ENCODE measurements at places on chromosomes 1 and 21.

- no peak for DNase-seq
Measured at GRCh38 chr1:228317411-228317828, 89.2 kb downstream of the TRIM11 start.

DNA sequence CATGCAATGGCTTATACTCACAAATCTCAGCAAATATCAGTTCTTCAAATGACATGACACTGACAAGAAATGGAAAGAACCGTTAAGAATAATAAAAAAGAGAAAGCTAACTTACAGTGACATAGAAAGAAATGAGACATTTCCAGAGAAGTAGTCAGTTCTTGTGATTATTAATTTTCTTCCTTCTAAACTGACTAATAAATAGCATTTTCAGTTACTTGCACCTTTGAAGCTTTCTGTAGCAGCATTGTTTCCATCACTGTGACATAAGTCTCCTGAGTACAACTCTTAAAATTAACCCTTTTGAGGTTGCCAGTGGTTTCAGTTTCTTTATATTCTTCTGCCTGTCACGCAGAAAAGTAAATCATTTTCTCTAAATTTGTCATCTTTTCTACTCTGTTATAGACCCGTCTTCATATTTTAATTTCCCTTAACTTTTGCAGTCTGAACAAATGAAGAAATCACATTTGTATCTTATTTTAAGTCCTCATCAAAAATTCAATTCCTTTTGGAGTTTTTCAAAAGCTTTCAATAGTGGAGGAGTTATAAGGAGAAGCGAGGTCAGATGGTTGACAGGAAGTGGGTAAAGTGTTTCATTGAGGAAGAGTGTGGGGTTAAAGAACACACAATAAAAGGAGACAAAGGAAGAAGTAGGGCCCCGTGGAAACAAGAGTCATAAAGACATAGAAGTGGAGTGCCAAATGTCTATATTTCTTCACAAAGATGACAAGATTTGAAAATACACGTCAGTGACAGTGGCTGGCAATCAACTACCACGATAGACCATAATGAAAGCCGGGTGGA lies 57.9 kb upstream of the S1PR1 start:
- DNase-seq: no peak

DNA sequence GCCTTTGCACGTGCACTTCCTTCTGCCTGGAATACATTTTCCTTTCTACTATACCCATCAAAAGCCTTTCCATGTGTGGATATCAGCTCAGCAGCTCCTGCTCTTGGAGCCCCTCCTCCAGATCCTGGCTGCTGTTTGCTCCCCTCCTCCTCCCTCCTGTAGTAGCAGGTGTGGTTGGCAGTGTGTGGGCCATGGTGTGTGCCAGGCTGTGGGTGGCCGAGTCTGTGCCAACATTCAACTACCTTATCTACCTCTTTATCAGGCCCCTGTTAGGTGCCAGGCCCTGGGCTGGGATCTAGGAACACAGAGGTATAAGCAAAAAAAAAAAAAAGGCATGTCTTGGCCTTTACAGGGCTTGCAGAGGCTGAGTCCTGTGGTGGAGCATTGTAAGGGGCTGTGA lies 180.6 kb upstream of the JUN start:
- DNase-seq: no peak

DNA sequence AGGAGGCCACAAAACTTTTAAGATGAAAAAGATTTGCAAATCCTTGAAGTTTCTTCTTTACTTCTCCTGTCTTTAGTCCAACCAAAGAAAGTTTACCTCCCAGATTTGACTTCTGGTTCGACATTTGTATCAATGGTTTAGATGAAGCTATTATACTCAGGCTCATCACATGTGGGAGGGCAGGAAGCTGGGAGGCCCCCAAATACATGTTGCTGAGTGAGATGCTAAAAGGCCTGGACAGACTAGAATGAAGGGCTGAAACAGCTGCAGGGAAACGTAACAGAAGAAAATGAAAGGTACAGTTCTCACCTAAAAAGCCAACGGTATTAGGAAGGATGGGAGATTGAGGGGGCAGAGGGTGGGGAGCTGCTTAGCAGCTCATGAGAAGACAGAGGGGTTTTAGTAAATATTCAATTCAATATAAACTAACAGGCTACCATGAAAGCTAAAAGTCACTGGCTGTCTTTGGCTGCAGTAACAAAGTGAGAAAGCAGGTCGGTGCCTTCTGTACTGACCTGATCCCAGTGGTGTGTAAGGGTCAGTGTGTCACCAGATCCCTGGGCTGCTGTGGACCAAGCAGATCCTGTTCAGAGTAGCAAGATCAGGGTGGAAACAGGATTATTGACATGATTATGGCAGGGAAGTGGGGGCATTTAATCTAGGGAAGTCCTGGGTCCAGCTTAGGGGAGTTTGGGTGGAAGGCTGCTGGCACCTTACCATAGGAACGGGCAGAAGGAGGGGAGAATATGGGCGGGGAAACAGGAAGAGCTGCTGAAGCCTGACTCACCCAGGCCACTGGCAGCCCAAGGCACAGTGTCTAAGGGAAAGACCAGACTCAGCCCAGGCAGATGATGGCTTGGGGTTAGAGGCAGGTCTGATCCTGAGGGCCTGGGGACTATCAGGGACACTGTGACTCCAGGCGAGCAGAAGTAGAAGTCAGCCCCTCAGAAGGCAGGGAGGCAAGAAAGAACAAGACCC lies 60.4 kb downstream of the KCNN3 start:
- no peak for DNase-seq

DNA sequence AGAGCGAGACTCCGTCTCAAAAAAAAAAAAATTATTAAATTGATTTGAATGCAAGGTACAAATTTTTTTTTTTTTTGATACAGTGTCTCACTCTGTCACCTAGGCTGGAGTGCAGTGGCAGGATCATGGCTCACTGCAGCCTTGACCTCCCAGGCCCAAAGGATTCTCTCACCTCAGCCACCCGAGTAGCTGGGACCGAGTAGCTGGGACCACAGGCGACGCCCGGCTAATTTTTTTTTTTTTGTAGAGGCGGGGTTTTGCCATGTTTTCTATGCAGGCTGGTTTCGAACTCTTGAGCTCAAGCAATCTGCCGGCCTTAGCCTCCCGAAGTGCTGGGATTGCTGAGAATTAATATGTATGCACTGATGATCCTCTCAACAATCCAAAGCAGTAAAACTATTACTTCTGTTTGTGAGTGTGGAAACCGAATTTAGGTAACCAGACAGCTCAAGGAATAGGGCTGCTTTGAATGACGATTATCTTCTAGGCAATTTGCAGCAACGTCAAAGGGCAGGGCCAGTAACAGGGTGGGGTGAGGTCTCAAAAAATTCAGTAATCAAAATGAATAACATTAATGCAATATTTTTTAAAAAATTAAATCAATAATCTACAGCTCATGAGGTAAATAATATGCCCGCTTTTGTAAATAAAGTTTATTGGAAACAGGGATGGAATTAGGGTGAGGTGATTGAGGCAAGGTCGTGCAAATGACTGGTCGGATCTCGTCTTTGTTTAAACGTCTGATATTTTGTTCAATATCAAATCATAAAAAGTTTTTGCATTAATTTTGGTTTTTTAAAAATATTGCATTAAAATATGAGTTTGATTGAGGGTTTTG lies 1.2 kb downstream of the CLSPN start:
- DNase-seq: no peak

DNA sequence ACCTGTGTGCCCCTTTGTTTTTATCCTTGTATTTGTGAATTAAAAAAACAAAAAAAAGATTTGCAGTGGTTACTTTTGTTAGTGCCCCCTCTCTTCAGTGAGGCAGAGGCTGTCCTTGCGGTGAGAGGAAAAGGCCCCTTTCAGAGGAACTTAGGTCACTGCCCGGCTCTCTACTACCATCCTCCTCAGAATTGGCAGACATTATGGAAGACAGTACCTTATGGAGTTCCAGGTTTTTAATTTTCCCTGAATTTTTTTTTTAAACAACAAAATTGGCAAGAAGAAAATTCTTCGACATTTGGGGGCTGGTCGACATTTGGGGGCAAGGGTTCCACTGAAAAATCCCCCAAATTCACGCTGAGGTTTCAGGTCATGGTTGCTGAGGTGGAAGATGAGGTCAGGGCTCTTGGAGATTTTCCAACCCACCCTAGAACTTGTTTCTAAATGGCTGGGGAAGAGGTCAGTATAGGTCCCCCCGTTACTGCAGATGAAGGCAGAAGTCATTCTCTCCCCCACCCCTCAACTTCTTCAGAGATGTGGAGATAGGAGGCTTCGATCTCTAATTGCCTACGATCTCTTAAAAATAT lies 5.3 kb downstream of the RXFP4 start:
- DNase-seq: no peak

GRCh38 chr1:243926803-243927245 lies 76.8 kb upstream of the AKT3 start:
- no peak for DNase-seq

GRCh38 chr1:47031059-47031458 lies 7.6 kb downstream of the CYP4X1 start:
- no peak for DNase-seq

DNA sequence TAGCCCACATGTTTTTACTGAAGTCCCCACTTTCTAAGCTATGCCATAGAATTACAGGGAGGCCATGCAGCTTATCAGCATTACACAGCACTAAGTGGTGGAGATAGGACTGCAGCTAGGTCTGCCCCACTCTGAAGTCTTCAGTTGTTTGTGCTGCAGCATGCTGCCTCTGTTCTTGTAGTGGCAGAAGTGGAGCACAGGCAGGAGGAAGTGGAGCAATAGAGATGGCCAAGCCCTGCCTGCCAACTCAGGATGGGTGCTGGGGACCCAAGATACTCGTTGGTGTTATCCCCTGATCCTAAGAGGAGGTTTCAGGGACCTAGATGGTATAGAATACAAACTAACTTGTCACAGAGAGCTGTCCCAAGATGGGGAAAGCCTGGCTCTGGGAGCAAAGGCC lies 12.9 kb downstream of the MRPL37 start:
- no peak for DNase-seq

- DNase-seq: no peak
Measured at GRCh38 chr1:5757187-5757805, 234.9 kb downstream of the NPHP4 start.

DNA sequence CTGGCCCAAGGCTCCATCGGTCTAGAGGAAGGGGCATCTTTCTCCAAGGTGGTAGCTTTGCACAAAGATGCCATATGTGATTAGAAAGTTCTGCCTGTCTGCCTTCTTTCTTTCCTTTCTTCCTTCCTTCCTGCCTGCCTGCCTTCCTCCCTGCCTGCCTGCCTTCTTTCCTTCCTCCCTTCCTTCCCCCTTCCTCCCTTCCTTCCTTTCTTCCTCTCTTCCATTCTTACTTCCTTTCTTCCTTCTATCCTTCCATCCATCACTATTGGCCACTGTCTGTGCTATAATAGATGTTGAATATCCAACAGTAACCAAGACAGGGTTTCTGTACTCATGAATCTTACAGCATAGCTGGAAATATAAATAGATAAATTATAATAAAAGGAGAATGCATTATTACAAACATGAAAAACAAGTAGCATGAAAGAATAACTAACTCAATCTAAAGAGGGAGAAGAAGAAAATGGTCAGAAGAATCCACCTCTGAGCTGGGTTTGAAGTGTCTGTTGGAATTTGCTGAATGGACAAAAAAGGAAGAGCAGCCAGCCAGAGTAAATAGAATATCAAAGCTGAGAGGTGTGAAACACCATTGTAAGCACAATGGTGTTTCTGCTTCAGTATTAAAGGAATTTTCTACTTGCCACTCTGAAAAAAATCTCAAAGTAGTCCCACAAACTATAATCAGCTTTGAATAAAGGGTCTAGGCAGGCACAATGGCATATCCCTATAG lies 250.6 kb upstream of the NR5A2 start:
- no peak for DNase-seq

GRCh38 chr1:167518331-167518700 lies at the start of gene CD247:
Gene CD247, minus strand, starts transcription at chr1:167518529. Its CDS starts 64 bp downstream, at chr1:167518465.
- no peak for DNase-seq

GRCh38 chr1:97304366-97304765 lies 582.8 kb downstream of the PTBP2 start:
- no peak for DNase-seq

DNA sequence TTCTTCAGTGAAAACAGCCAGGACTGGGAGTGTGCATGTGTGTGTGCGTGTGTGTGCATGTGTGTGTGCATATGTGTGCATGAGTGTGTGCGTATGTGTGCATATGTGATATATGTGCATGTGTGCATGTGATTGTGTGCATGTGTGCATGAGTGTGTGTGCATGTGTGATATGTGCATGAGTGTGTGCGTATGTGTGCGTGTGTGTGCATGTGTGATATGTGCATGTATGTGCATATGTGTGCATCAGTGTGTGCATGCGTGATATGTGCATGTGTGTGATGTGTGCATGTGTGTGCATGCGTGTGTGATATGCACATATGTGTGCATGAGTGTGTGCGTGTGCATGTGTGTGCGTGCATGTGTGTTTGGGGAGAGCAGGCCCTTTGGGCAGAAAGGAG lies 89.8 kb downstream of the ITPKB start:
- no peak for DNase-seq

DNA sequence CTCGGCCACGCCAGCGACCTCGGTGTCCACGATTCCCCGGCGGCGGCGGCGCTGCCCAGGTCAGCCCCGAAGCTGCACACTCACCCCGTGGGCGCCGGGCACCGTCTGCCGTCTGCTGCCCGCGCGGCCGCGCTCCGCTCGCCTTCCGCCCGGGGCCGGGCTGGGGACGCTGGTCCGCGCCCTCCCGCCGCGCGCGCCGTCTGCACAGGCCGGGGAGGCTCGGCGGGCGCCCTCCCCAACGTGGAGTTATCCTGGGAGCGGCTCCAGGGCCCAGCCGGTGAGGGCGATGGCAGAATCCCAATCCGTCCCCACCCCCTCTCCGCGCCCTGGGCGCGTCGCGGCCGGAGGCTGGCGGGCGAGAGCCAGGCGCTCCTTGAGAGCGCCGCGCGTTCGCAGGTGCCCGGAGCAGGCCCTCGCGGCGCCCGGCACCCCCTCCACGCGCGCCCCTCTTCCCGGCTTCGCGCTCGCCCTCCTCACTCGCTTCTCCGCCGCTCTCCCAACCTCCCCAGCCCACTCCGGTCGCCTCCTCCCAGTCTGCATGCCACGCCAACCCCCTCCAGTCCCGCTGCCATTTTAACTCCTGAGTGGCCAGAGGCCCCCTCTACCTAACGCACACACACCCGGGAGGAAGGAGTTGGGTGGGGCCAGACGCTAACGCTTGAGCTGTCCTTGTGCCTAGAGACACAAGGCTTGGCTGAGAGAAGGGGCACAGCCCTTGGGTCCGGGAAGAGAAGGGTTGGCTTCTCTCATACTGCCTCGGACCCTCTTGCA lies at the start of gene LRRN2:
LRRN2 (minus strand) TSS at position 503 of the 771 bp plus-strand sequence. CDS start 65,746 bp downstream, outside the sequence.
- no peak for DNase-seq

DNA sequence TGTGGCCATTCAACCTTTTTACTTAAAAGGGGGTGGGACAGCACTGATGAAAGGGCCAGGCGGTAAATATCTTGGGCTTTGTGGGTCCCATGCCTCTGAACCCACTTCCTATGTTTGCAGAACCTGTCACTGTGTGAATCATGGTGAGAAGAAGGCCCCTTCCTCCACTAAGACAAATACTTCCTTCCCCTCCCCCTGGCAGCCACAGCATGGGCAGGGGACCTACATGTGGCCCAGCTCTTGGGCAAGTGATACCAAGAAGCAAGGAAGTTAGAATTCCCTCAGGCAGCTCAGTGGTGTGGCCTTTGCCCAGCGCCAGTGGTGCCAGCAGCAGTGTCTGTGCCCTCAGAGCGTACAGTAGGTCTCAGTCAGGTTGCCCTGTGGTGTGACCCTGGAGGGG lies 168.6 kb downstream of the TRIM33 start:
- no peak for DNase-seq

GRCh38 chr1:70042090-70042731 lies 163.2 kb downstream of the LRRC40 start:
- DNase-seq: no peak

GRCh38 chr1:180532854-180533253 lies 25.9 kb upstream of the OVAAL start:
- DNase-seq: no peak

GRCh38 chr1:181413836-181414235 lies 69.5 kb upstream of the CACNA1E start:
- DNase-seq: no peak
